ENCODE measurements at places on chromosomes 7 and 10.

DNA sequence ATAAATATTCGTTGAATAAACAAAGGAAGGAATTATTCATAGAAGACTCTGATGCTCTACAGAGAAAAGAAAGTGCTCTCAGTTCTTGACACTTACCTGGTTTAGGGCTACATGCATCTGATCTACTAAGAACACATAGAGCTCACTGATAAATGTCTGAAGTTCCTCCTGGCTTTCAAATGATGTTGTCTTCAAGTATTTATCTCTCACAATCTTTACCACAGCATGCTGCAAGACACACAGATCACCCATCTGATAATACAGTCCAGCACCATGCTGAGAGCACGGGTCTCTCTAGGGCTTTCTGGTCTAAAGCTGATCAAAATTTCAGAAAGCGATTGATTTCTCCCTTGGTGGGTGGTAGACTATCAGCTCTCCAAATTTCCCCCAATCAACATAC is 44.5 kb upstream of the MRPS16 start:
- no peak for DNase-seq

- DNase-seq = no peak
These were observed 101.5 kb upstream of the NPVF start for GRCh38 chr7:25329815-25330214.

DNA sequence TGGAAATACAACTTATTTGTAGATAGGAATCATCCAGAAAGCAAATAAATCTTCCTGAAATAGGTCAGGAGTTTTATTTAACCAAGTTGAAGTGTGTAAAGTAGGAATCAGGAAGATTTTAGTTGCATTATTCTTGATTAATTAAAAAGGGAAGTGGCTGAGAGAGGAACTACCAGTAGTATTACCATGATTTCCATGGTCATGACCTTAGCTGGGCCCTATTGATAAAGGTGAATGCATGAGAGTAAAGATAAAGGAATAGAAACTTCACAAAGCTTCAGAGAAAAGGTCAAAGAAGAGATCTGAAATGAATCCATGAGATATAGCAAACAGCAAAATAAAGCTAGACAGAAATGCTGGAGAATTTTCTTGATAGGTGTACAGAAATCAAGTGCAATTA is 46.2 kb upstream of the DLX6 start:
- DNase-seq = no peak

GRCh38 chr10:124350806-124351205 is 67.9 kb downstream of the OAT start:
- no peak for DNase-seq

DNA sequence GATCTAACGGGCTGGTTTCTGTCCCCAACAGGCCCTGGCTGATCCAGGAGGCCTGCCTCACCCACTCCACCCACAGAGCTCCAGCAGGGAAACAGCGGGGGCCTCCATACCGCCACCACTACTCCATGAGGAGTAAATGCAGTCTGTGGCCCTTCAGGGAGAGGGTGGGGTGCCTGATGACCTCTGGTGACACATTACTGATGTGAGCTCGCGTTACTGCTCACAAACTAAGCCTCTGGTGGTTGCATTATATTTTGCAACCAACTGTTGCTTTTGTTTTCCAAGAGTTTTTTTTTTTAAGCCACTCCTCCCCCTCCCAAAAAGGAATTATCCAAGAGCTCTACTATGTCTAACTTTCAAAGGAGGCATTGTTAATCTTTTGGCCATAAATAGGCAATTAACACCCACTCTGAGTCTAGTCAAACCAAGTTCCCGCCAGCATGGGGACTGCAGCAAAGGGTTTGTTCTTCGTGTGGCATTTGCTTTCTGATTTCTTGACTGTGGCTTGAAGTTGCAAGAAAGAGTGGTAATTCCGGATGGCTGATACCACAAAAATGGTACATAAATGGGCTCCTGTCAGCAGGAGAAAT is 72.6 kb downstream of the FAM53B start:
- DNase-seq = no peak

- DNase-seq = no peak
These were observed 9.0 kb downstream of the GET4 start for GRCh38 chr7:885261-885892.

GRCh38 chr10:112716924-112717413 is 233.1 kb upstream of the TCF7L2 start:
- peak; percentile 5 for DNase-seq

- DNase-seq = no peak
These were observed 131.9 kb downstream of the CALCR start for GRCh38 chr7:93442478-93443224.

- DNase-seq = no peak
These were observed 772 bp downstream of the SGMS1 start for GRCh38 chr10:50622706-50623662.

GRCh38 chr7:37352974-37353948 is 95.4 kb downstream of the ELMO1 start:
- DNase-seq = no peak

DNA sequence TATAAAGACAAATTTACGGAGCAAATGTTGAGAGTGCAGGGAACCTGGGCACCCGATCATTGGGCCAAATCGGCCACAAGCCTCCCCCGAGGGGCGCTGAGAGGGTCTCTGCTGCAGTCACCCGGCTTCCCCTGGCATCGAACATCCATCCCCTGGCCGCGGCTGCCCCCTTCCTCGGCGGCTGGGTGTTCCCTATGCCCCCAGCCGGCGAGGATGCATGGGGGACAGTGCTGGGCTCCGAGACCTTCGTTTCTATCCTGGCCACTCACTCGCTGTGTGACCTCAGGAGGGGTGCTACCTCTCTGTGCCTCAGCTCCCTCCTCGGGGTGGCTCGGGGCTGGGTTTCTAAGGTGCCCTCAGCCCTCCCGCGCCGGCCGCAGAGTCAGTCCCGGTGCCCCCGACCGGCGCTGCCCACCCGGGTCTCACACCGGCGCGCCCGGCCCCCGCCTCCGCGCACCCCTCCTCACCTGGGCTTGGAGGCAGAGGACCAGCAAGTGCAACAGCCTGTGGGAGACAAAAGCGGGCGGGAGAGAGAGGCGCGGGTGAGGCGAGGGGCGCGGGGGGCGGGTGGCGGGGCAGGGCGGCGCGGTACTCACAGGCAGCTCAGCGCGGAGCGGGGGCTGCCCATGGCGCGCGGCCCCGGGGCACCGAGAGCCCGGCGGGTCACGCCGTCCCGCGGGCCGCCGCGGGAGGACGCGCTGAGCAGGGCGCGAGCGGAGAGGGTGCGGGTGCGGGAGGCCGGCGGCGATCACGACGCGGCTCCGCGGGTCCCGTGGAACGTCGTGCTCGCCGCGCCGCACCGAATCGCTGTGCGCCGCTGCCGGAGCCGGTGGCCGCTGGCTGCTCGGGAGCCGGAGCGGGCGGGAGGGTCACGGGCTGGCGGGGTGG is at the start of gene FGF8:
TSS of gene FGF8 (minus strand) at position 842 of the 888 bp plus-strand sequence. CDS start at position 628, 214 bp downstream.
- no peak for DNase-seq

GRCh38 chr7:68148440-68148839 is 1151.8 kb downstream of the TYW1 start:
- DNase-seq = no peak

DNA sequence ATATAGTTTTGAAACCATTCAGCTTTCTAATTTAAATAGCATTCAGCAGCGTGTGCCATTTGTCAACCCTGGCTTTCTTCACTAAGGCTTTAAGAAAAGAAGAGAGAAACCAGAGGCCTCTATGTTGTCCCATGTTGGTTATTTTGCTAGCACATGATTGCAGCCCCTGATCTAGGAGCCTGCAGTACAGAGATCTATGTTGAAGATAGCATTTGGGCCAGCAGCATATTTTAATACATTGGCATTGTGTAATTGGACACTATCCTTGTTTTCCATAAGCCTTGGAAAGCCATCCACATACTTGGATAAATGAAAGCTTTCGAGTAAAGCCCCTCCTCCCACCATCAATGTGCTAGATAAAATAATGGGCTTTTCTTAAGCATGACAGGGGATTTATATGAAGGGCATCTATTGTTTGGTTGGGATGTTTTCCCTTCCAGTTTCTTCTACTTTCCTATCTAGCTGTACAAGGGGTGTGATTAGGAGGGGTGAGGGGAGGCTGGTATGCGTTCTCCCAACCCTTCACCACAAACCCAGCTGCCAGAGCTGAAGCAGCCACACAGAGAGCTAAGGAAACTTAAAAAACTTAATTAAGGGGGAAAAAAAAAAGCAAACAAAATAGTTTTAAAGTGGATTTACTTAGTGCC is 23.1 kb upstream of the SDHAF3 start:
- no peak for DNase-seq

GRCh38 chr10:104657457-104657856 is 16.4 kb downstream of the SORCS3 start:
- DNase-seq = no peak

DNA sequence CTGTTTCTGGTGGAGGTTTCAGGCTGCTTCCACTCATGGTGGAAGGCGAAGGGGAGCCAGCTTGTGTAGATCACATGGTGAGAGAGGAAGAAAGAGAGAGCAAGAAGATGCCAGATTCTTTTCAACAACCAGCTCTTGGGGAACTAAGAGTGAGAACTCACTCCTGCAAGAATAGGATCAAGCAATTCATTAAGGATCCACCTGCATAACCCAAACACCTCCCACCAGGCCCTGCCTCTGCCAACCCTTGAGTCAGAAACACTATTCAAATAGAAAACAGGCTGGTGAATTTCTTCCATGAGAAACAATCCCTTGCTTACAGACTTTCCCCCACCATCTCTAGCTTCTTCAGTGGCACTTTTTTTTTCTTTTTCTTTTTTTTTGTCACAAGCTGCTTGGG is 317.2 kb downstream of the GPR158 start:
- no peak for DNase-seq

DNA sequence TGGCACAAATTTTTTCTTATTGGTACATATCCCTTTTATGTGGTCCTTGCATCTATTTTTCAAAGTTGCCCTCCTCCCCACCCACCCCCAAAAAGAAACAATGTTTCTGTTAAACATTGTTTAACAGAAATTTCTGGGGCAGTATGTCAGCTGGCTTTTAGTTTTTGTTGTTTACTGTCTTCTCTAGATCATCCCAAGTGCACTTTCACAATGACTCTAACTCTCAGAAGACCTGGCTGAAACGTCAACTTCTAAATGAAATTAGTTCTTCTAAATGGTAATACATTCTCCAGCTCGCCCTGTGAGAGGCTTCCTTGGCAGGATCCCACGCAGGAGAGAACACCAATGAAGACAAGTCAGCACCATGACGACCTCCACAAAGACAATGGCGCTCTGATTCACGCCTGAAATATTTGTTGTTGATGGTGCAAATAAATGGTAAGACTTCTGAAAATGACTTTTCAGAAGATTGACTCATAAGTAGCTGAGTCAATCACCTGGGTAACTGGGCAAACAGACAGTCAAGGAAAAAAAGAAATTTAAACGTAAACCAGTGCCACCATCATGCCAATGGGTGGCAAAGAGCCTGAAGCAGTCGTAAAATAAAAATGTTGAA is 293.7 kb downstream of the FZD1 start:
- DNase-seq = peak; percentile 55

DNA sequence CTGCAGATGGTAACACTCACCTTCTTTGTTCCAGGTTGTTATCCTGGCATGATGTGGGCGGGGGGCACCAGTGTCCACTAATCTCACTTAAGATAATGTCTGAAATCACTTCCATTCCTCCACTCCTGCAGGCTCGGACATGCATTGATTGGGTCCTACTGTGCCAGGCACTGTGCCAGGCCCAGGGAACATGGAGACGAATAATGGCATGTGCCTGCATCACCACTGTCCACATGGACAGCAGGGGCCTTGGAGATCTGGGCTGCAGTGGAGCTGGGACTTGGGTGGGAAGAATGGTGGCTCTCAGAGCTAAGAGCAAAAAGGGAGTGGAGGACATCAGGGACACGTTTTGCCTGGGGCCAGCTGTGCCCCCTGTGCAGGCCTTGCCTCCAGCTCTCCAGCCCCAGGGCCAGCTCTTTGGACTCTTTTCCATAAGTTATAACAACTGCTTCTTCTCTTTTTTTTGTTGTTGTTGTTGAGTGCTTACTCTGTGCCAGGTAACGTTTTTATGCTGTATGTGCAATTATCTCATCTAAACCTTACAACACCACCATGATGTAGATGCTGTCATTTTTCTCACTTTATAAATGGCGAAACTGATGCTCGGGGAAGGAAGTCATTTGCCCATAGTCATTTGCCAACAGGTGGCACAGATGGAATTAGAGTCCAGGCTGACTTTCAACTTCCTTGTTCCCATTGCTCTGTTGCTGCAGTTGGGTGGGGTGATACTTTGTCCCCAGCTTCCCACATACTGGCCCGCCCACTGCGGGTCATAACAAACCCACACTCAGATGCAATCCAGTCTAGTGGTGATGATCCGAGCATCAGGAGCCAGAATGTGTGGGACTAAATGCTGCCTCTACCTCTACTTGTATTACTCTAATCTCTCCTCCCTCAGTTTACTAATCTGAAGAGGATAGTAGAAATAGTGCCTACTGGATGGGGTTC is 19.1 kb downstream of the PLPP4 start:
- no peak for DNase-seq

- DNase-seq = no peak
These were observed 63.5 kb downstream of the LGI1 start for GRCh38 chr10:93821051-93821772.

- no peak for DNase-seq
These were observed 4.2 kb downstream of the ZNF488 start for GRCh38 chr10:47379901-47380300.

DNA sequence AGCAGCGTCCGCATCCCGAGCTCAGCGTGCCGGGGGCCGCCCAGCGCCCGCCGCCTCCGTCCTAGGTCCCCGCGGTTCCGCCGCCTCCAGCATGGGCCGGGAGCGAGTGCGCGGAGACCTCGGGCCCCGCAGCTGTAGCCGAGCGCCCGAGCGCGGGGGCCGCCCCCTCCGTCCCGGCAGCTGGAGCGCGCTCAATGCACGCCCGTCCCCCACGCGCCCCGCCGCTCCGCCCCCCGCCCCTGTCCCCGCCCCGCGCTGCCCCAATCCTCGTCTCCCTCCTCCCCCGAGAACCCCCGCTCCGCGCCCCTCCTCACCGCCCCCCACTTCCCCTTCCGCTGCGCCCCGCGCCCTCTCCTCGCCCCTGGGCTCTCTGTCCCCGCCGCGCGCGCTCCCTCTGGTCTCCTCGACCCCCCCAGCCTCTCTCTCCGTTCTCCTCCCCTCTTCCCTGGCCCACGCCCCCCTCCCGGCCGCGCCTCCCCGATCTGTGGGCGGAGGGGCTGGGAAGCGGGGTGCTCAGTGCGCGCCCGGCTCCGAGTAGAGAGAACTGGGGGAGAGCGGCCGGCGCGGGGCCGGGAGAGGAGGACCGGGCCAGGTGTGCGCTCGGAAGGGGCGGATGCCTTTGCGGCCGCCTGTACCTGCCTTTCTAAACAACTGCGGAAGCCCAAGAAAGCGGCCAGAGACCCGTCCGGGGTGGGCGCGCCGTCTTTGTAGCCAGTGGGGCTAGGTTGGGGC is at the start of gene VIPR2:
TSS of gene VIPR2 (minus strand) at position 110 of the 732 bp plus-strand sequence. CDS start at position 14, 96 bp downstream.
- DNase-seq = no peak
